ENCODE measurements at places on chromosomes 2 and 18. TPM values are rescaled to one million over a fixed set of nuclear protein-coding genes. Genes with fewer than 3 reads are reported as not detected.

- H3K27ac ChIP-seq: no peak overlapping the region
- no peak overlapping the region for H3K4me3 ChIP-seq
- peaks cover 8% of the 10 kb centered on the region for H3K4me1 ChIP-seq
- H3K27me3 ChIP-seq: no peaks in the 10 kb centered on the region
Measured at GRCh38 chr2:190748966-190749365, 100.1 kb downstream of the NAB1 start.

DNA sequence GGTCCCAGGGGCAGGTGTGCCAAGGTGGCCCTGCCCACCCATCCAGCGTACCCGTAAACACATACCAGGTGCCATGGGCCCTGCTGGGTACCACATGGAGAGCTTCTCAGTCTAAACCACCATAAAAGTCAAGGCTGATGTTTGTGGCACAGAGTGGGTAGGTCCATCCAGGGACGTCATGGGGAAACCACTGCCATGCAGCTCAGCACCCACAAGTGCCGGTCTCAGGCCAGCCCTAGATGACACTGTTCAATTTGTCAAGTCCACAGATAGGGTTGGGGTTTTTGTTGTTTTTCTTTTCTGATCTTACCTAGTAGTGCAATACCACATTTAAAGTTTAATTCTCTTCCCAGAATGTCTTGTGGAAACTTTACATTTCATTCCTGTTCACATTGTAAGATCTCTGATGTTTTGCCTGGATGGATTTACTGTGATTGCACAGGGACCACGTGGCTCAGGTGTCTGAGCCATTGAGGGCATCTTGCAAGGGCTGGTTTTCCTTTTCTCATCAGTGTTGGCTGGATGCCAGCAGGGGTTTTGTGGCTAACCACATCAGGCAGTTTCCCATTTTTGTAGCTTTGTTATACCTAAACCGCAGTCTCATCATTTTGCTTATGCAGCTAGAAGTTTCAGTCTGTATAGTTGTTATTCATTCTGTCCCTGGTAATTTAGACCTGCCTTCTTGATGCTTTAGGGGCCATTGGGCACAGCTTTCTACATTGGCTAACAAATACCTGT, 64.7 kb downstream of the STK25 start:
- peaks cover 23% of the 10 kb centered on the region for H3K4me1 ChIP-seq
- peaks cover 29% of the 10 kb centered on the region for H3K27me3 ChIP-seq
- peak; percentile 97 for DNase-seq
- H3K4me3 ChIP-seq: peak overlapping the region; percentile 52

DNA sequence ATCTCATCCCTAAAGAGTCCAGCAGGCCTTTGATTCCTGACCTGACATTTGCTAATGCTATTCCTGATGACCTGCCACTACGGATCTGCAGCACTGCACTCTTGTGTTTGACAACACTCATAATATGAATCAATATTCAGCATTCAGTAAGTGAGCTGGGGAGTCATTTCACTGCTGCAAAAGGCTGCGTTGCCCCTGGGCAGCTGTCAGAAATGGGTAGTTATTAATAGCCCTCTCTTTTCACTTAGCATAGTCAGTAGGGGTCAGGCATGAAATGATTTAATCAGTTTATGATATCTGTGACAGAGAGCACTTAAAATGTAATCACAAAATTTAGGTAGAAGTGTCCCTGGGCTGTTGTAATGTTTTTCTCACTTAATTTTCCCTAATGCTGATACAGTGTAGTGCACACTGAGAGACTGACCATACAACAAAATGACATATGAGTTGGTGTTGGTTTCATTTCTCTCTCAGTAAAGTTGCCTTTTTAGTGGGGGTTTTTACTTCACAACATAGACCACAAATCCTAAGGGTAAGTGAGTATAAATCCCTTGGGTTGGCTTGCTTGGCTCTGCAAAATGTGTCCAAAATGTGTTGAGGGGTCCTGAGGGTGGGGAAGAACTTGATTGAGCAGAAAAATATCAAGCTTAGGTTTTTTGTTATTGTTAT, 184.8 kb downstream of the CAMKMT start:
- H3K36me3 ChIP-seq: no peaks in the 10 kb centered on the region
- H3K27ac ChIP-seq: no peak overlapping the region
- peaks cover 2% of the 10 kb centered on the region for H3K27me3 ChIP-seq
- DNase-seq: no peak
- no peak overlapping the region for H3K4me3 ChIP-seq

Gene PHLPP1
- 12.3 TPM for total RNA-seq

DNA sequence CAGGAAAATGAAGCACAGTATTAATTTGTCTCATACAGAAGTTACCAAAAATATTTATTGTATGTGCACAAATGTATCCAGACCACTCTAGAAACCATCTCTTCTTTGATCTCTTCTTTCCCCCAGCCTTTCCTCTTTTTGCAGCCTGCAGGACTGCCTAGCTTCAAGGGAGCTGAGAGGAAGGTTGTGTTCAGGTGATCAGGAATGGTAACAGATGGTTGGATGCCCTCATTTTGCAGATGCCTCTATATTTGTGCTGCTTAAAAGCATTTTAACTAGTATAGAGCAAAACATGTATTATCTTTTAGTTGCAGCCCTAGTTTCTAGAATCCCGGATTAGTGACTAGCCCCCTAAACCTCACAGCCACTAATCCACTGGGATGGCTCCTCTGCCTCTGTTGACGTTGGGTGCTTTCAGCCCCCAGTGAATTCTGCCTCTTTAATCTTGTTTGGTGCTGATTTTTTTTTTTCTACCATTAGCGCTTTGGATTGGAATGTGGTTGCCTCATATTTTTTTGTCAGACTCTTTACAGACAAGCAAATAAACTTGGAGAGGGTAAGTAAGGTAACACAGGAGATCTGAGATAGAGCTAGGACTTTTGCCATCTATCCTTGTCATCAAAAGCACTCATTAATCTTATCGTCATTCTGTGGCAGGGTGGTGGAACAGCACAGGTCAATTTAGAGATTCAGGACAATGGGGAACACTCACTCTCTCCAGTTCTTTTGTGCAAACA, 103.8 kb upstream of the NDUFV2 start:
- no peaks in the 10 kb centered on the region for H3K36me3 ChIP-seq
- H3K4me3 ChIP-seq: no peak overlapping the region
- no peak for DNase-seq

- H3K27ac ChIP-seq: no peak overlapping the region
- peak overlapping the region; percentile 20 for H3K4me3 ChIP-seq
- peaks cover 34% of the 10 kb centered on the region for H3K4me1 ChIP-seq
- peaks cover 16% of the 10 kb centered on the region for H3K36me3 ChIP-seq
Measured at GRCh38 chr2:30148850-30149249, 2.0 kb downstream of the YPEL5 start.

DNA sequence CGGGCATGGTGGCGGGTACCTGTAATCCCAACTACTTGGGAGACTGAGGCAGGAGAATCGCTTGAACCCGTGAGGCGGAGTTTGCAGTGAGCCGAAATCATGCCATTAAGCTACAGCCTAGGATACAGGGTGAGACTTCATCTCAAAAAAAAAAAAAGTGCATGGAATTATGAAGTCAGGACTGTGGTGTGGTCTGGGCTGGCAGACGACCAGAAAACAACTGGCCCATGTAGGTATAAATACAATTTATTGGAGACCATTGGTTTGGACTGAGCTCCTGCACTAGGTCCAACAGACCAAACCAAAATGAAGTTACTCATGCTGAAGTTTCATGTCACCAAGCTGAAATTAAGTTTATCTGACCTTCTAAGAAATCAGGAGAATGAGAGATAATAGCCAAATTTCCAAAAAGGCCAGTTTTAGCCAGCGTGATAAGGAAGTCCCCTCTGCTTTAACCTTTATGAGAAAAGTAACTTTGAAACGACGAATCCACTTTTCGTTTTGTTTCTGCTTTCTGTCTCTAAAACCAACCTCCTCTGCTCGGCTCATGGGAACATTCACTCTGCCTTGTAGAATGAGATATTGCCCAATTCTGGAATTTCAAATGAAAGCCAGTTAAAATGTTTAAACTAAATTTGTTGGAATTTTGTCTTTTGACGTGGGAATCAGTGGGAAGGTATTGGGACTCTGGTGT, 17.7 kb upstream of the RAB10 start:
- DNase-seq: no peak
- peaks cover 3% of the 10 kb centered on the region for H3K4me1 ChIP-seq
- no peak overlapping the region for H3K4me3 ChIP-seq
- no peak overlapping the region for H3K27ac ChIP-seq

- H3K27me3 ChIP-seq: no peaks in the 10 kb centered on the region
- H3K4me3 ChIP-seq: no peak overlapping the region
- peaks cover 25% of the 10 kb centered on the region for H3K36me3 ChIP-seq
- H3K27ac ChIP-seq: no peak overlapping the region
- peaks cover 6% of the 10 kb centered on the region for H3K4me1 ChIP-seq
Measured at GRCh38 chr2:201345625-201346213, 11.4 kb downstream of the FLACC1 start.

Gene EVA1A
- total RNA-seq: not detected

DNA sequence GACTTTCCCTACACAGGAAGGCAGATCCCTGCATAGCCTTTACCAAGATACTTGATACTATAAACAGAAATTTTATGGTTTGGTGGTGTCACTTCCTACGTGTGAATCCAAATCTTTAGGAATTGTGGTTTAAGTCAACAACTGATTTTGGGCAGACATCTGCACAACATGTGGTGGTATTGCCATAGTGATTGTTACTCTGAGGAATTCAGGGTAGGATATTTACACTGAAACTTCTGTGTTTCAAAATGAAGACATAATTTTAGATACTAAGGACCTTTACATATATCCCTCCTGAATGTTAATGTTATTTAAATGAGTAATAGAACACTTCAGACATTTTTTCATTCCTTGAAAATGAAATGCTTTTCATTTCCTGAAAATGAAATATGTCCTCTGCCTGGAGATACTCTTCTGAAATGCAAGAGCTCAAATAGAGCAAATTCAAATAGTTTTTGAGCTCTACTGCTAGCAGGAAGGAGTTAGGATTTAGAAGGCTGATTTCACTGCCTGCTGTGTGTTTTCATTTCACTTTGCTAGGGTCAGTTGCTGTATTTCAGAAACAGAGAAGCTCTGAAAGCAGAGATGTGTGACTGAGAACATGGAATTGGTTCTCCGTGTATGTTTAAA, 77.2 kb downstream of the MDH1 start:
- no peak overlapping the region for H3K27ac ChIP-seq
- H3K36me3 ChIP-seq: no peaks in the 10 kb centered on the region
- DNase-seq: no peak
- peaks cover 25% of the 10 kb centered on the region for H3K27me3 ChIP-seq

DNA sequence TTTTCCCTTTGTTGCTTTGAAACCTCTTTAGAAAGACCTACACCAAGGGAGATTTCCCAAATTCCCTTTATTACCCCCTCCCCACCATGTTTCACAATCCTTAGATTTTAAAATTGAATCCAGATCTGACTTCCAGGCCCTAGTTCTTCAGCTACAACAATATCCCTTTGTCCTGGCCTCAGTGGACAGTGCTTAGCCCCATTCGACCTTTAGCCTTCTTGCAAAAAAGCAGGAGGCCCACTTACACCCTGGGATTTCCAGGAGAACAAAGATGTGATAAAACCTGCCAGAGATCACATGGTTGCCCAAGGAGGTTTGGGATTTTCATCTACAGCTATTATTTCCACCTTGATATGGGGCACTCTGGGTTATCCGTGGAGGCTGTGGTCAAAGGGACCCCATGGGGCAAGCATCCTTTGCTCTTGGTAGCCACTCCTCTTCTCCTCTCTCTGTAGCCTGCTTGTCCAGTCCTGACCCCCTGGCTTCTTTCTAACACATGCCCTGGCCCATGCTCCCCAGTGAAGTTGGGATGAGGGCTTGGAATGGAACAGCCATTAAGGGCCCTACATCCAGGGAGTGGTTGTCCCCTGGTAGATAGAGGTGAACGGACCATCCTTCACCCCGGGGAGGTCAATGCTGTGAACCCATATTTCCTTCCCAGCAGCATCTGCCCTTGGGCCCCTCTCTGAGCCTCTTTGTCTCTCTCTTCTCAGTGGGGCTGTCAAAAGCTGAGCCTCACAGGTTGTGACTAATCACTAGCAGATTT, 267.4 kb downstream of the DYSF start:
- H3K4me1 ChIP-seq: no peaks in the 10 kb centered on the region
- H3K36me3 ChIP-seq: no peaks in the 10 kb centered on the region
- DNase-seq: no peak
- no peak overlapping the region for H3K27ac ChIP-seq
- H3K27me3 ChIP-seq: no peaks in the 10 kb centered on the region

- H3K4me3 ChIP-seq: no peak overlapping the region
- H3K27me3 ChIP-seq: no peaks in the 10 kb centered on the region
- DNase-seq: no peak
Measured at GRCh38 chr2:112198780-112199179, 56.1 kb downstream of the ZC3H8 start.

Gene MOB1A
- 204 TPM for total RNA-seq

Gene EPHA4
- 0.31 TPM for total RNA-seq

- no peak overlapping the region for H3K27ac ChIP-seq
- DNase-seq: peak; percentile 61
- no peak overlapping the region for H3K4me3 ChIP-seq
- H3K36me3 ChIP-seq: no peaks in the 10 kb centered on the region
Measured at GRCh38 chr2:188235364-188235763, 56.3 kb upstream of the GULP1 start.

- no peaks in the 10 kb centered on the region for H3K4me1 ChIP-seq
- no peaks in the 10 kb centered on the region for H3K27me3 ChIP-seq
- no peak overlapping the region for H3K4me3 ChIP-seq
- H3K36me3 ChIP-seq: no peaks in the 10 kb centered on the region
- no peak for DNase-seq
Measured at GRCh38 chr2:59594671-59595222, 958.7 kb downstream of the BCL11A start.

- peaks cover 21% of the 10 kb centered on the region for H3K4me1 ChIP-seq
- peaks cover 2% of the 10 kb centered on the region for H3K27me3 ChIP-seq
- DNase-seq: no peak
- peaks cover 4% of the 10 kb centered on the region for H3K36me3 ChIP-seq
- H3K27ac ChIP-seq: no peak overlapping the region
Measured at GRCh38 chr18:49461602-49461977, 1.1 kb upstream of the DYM start.

Gene CD226
- 121 TPM for total RNA-seq

GRCh38 chr2:181264001-181264400, 193.2 kb upstream of the ITGA4 start:
- no peak for DNase-seq
- H3K4me3 ChIP-seq: no peak overlapping the region
- peaks cover 18% of the 10 kb centered on the region for H3K36me3 ChIP-seq
- H3K27me3 ChIP-seq: no peaks in the 10 kb centered on the region
- H3K27ac ChIP-seq: no peak overlapping the region

GRCh38 chr2:218009765-218010139, 7.0 kb upstream of the TNS1 start:
- H3K4me1 ChIP-seq: peaks cover 12% of the 10 kb centered on the region
- peak overlapping the region; percentile 72 for H3K4me3 ChIP-seq
- DNase-seq: no peak
- no peak overlapping the region for H3K27ac ChIP-seq
- H3K27me3 ChIP-seq: peaks cover 40% of the 10 kb centered on the region

- H3K27ac ChIP-seq: peak overlapping the region; percentile 84
- peaks cover 8% of the 10 kb centered on the region for H3K27me3 ChIP-seq
- H3K4me1 ChIP-seq: peaks cover 31% of the 10 kb centered on the region
- H3K36me3 ChIP-seq: no peaks in the 10 kb centered on the region
Measured at GRCh38 chr2:102080451-102081242, 61.9 kb upstream of the IL1R1 start.

DNA sequence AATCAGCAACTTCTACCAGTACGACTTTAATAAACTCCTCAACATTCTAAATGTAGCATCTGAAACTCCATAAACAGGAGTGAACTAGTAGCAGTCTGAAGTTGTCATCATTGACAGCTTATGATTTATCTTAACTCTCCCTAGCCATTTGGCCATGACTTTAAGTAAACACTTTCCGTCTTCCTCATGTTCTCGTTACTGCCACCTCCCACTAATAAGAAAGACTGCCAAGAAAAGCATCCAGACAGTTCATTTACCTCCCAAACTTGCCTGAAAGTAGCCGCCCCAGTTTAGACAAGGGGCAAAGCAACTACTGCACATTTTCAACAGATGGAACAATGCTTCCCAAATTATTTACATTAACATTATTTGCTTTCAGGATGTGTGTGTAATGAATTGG, 287.5 kb downstream of the OSR1 start:
- no peaks in the 10 kb centered on the region for H3K36me3 ChIP-seq
- no peak overlapping the region for H3K27ac ChIP-seq
- no peak for DNase-seq

All from activated CD4-positive, alpha-beta T cell treated with anti-CD3 and anti-CD28 coated beads, Interleukin-2, amount 10 ng/mL, durations not matched to agents 24 days and 14 days (primary cell).